ENCODE measurements at places on chromosomes 16 and 17. TPM values are rescaled to one million over a fixed set of nuclear protein-coding genes. Genes with fewer than 3 reads are reported as not detected.

CCL18 gene
- total RNA-seq = not detected

SCN4A gene
- not detected for total RNA-seq

CXCL16 gene
- 0.50 TPM for total RNA-seq

ST3GAL2 gene
- 39.0 TPM for total RNA-seq

MAP3K14 gene
- total RNA-seq = 17.5 TPM

- no peaks in the 10 kb centered on the region for H3K27me3 ChIP-seq
- H3K4me3 ChIP-seq = peak overlapping the region; percentile 65
- H3K27ac ChIP-seq = peak overlapping the region; percentile 97
- peak; percentile 64 for DNase-seq
Observed at GRCh38 chr17:14428648-14429029, 127.8 kb downstream of the HS3ST3B1 start.

- peaks cover 41% of the 10 kb centered on the region for H3K36me3 ChIP-seq
- no peaks in the 10 kb centered on the region for H3K27me3 ChIP-seq
- DNase-seq = no peak
- no peak overlapping the region for H3K27ac ChIP-seq
Observed at GRCh38 chr16:23865853-23866252, 30.1 kb downstream of the PRKCB start.

- peaks cover 52% of the 10 kb centered on the region for H3K36me3 ChIP-seq
- H3K27me3 ChIP-seq = no peaks in the 10 kb centered on the region
- H3K4me1 ChIP-seq = peaks cover 22% of the 10 kb centered on the region
- DNase-seq = peak; percentile 64
Observed at GRCh38 chr16:3444032-3444388, 530 bp downstream of the NAA60 start.

DNA sequence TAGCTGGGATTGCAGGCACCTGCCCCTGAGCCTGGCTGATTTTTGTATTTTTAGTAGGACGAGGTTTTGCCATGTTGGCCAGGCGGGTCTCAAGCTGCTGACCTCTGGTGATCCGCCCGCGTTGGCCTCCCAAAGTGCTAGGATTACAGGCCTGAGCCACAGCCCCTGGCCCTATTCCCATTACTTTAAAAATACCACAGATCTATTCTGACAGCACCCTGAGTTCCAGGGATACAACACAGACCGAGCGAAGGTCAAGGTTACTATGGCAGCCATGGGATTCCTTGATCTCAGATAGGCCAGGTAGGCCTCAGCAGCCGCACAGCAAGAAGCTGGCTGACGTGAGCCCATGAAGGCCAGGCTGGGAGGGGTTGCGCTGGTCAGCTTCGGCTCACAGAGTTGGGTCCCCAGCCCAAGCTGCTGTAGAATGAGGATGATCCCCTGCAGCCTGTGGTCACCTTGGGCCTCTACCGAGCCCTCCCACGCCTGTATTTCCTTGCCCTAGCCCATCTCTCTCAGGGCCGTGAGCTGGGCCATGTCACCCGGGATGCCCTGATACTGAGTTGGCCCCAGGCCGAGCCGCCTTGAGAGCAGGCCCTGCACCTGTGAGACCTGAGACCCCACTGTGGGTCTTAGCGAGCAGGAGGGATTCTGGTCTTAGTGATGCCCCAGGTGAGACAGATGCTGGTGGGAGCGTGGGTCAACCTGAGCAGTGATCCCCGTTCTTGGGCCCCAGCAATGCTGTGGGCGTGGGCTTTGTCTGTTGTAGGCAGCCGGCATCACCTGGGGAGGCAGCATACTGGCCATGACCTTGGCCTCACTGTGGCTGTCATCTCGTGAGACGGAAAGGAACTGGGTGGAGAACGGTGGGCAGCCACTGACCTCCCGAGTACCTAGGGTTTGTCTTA is 16.9 kb upstream of the RNF213 start:
- no peaks in the 10 kb centered on the region for H3K27me3 ChIP-seq
- no peaks in the 10 kb centered on the region for H3K36me3 ChIP-seq
- no peak for DNase-seq

- no peak overlapping the region for H3K4me3 ChIP-seq
- peaks cover 43% of the 10 kb centered on the region for H3K4me1 ChIP-seq
- H3K36me3 ChIP-seq = peaks cover 35% of the 10 kb centered on the region
- no peak for DNase-seq
- peak overlapping the region; percentile 51 for H3K27ac ChIP-seq
Observed at GRCh38 chr17:40284085-40284713, 3.5 kb upstream of the CDC6 start.

DNA sequence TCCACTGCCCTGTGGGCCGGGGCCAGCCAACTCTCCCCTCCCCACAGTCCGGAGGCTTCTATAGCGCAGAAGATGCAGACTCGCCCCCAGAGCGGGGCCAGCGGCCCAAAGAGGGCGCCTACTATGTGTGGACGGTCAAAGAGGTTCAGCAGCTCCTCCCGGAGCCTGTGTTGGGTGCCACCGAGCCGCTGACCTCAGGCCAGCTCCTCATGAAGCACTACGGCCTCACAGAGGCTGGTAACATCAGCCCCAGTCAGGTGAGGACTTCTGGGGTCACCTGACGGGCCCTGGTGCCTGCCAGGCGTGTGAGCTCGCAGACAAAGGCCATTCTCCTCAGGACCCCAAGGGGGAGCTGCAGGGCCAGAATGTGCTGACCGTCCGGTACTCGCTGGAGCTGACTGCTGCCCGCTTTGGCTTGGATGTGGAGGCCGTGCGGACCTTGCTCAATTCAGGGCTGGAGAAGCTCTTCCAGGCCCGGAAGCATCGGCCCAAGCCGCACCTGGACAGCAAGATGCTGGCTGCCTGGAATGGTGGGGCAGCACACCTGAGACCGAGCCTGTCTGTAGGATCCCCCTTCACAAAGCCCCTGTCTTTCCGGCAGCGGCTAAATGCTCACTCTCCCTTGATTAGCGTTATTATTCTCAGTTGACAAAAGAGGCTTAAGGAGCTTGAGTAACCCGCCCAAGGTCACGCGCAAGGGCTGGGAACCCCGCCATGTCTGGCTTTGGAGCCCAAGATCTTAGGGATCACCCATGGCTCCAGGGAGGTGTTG is 3.9 kb downstream of the SPATA20 start:
- DNase-seq = no peak
- no peak overlapping the region for H3K4me3 ChIP-seq
- H3K27ac ChIP-seq = no peak overlapping the region
- no peaks in the 10 kb centered on the region for H3K27me3 ChIP-seq

- DNase-seq = no peak
- H3K4me3 ChIP-seq = no peak overlapping the region
- no peak overlapping the region for H3K27ac ChIP-seq
- peaks cover 32% of the 10 kb centered on the region for H3K36me3 ChIP-seq
- peaks cover 5% of the 10 kb centered on the region for H3K4me1 ChIP-seq
- no peaks in the 10 kb centered on the region for H3K27me3 ChIP-seq
Observed at GRCh38 chr17:28392491-28392890, 13.5 kb downstream of the SLC46A1 start.

DNA sequence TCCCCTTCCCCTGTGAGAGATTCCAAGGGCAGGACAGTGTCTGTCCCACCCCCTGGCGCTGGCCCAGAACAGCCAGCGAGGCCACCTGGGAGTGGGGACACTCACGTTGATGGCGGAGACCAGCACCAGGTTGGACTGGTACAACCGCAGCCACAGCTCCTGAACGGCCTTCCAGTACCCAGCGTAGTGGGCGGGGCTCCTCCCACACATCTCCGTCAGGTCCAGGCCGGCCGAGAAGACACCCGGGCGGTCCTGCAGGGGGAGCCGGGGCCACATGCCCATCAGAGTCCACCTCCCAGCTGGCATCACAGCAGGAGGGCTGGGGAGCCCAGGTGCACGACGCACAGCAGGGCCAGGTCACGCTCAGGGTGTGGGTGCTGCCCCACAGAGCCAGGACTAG is 7.1 kb downstream of the ECI1 start:
- no peak for DNase-seq
- H3K36me3 ChIP-seq = peaks cover 23% of the 10 kb centered on the region
- H3K4me1 ChIP-seq = peaks cover 2% of the 10 kb centered on the region
- H3K4me3 ChIP-seq = no peak overlapping the region

GRCh38 chr16:55437625-55438024 is 41.4 kb upstream of the MMP2 start:
- no peak overlapping the region for H3K4me3 ChIP-seq
- no peak overlapping the region for H3K27ac ChIP-seq
- no peak for DNase-seq
- H3K4me1 ChIP-seq = no peaks in the 10 kb centered on the region
- peaks cover 2% of the 10 kb centered on the region for H3K27me3 ChIP-seq

GRCh38 chr17:65559804-65560627 is 1.4 kb downstream of the AXIN2 start:
- H3K27ac ChIP-seq = no peak overlapping the region
- H3K4me3 ChIP-seq = peak overlapping the region; percentile 38
- H3K4me1 ChIP-seq = peaks cover 25% of the 10 kb centered on the region
- peaks cover 6% of the 10 kb centered on the region for H3K27me3 ChIP-seq
- DNase-seq = no peak

GRCh38 chr16:88639231-88640038 is 1.1 kb downstream of the IL17C start:
- H3K4me3 ChIP-seq = no peak overlapping the region
- H3K27ac ChIP-seq = no peak overlapping the region
- DNase-seq = no peak
- peaks cover 12% of the 10 kb centered on the region for H3K36me3 ChIP-seq

GRCh38 chr17:63762161-63763078 is 11.0 kb downstream of the CCDC47 start:
- no peaks in the 10 kb centered on the region for H3K27me3 ChIP-seq
- no peak overlapping the region for H3K4me3 ChIP-seq
- DNase-seq = no peak
- H3K4me1 ChIP-seq = peaks cover 28% of the 10 kb centered on the region
- H3K27ac ChIP-seq = peak overlapping the region; percentile 17
- H3K36me3 ChIP-seq = peaks cover 61% of the 10 kb centered on the region

DNA sequence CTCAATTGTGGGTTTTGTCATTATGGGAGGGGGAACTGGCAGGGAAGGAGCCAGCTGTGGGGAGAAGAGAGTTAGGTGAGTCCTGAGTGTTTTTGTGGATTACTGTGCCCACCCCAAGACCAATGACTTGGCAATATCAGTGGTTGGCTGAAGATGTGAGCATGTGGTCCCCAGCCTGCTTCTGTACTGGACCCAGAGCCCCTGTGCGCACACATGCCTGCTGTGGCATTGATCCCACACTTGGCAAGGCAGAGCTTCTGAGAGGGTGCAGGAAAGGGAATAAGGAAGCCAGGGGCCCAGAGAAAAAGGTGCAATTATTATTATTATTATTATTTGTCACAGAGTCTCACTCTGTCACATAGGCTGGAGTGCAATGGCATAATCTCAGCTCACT is 1.3 kb downstream of the PRAC1 start:
- DNase-seq = no peak
- peaks cover 4% of the 10 kb centered on the region for H3K36me3 ChIP-seq
- peaks cover 44% of the 10 kb centered on the region for H3K4me1 ChIP-seq
- H3K27me3 ChIP-seq = peaks cover 81% of the 10 kb centered on the region

GRCh38 chr16:49017501-49017900 is 264.1 kb downstream of the CBLN1 start:
- H3K36me3 ChIP-seq = no peaks in the 10 kb centered on the region
- no peaks in the 10 kb centered on the region for H3K27me3 ChIP-seq
- H3K4me3 ChIP-seq = no peak overlapping the region
- no peak for DNase-seq

DNA sequence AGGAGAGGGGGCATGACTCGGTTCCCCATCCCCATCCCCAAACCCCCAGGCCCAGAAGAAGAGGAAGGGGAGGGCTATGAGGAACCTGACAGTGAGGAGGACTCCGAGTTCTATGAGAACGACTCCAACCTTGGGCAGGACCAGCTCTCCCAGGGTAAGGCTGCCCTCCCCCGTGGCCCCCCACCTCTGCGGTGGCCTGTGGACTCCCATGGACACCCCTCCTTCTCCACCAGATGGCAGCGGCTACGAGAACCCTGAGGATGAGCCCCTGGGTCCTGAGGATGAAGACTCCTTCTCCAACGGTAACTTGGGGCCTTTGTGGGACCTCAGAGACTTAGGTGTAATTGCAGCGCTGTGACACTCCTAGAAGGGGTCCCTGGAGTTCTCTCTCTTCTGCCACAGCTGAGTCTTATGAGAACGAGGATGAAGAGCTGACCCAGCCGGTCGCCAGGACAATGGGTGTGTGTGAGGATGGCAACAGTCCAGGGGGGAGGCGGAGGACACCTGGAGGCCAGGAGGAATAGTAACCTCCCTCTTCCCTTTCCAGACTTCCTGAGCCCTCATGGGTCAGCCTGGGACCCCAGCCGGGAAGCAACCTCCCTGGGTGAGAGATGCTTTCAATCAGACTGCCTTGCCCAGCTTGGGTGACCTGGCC is 5.6 kb downstream of the CD19 start:
- DNase-seq = no peak
- no peaks in the 10 kb centered on the region for H3K36me3 ChIP-seq
- no peak overlapping the region for H3K4me3 ChIP-seq
- peaks cover 25% of the 10 kb centered on the region for H3K4me1 ChIP-seq
- no peak overlapping the region for H3K27ac ChIP-seq

DNA sequence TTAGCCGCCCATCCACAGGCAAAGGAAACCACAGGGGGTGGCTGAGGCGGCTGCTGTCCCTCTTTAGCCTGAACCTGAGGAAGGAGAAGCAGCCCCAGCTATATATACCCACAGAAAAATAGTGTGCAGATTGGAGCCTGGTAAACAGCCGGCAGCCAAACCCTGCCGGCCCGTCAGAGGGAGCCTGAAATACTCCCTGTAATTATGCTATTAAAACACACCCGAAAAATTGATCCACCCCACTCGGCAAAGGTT is 6.8 kb downstream of the PIEZO1 start:
- H3K36me3 ChIP-seq = peaks cover 13% of the 10 kb centered on the region
- H3K4me1 ChIP-seq = peaks cover 51% of the 10 kb centered on the region
- H3K27me3 ChIP-seq = no peaks in the 10 kb centered on the region
- no peak for DNase-seq
- no peak overlapping the region for H3K4me3 ChIP-seq

DNA sequence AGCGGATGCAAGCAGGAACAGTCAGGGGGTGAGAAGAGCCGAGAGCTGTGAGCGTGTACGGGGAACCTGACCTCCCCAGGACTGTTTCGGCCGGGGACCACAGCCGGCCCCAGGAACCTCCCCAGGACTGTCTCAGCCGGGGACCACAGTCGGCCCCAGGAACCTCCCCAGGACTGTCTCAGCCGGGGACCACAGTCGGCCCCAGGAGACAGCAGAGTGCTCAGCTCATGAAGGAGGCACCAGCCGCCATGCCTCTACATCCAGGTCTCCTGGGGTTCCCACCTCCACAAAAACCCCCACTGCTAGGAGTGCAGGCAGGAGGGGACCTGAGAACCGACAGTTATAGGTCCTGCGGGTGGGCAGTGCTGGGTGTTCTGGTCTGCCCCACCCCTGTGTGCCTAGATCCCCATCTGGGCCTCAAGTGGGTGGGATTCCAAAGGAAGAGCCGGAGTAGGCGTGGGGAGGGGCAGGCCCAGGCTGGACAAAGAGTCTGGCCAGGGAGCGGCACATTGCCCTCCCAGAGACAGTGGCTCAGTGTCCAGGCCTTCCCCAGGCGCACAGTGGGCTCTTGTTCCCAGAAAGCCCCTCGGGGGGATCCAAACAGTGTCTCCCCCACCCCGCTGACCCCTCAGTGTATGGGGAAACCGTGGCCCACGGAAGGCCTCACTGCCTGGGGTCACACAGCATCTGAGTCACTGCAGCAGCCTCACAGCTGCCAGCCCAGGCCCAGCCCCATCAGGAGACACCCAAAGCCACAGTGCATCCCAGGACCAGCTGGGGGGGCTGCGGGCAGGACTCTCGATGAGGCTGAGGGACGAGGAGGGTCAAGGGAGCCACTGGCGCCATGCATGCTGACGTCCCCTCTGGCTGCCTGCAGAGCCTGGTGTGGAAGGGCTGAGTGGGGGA is 4.3 kb downstream of the RHBDF1 start:
- H3K27ac ChIP-seq = no peak overlapping the region
- H3K36me3 ChIP-seq = no peaks in the 10 kb centered on the region
- no peak overlapping the region for H3K4me3 ChIP-seq
- H3K27me3 ChIP-seq = peaks cover 22% of the 10 kb centered on the region
- no peak for DNase-seq

Measured in activated CD8-positive, alpha-beta T cell treated with anti-CD3 and anti-CD28 coated beads, Interleukin-2, amount 10 ng/mL, durations not matched to agents 7 days and 5 days (primary cell).